ENCODE measurements at places on chromosomes 3 and 15. TPM values are rescaled to one million over a fixed set of nuclear protein-coding genes. Genes with fewer than 3 reads are reported as not detected.

TP63 gene
- not detected for total RNA-seq

CCR1 gene
- total RNA-seq: 3.8 TPM

KNL1 gene
- total RNA-seq: 3.6 TPM

CA12 gene
- not detected for total RNA-seq

FRMD5 gene
- total RNA-seq: not detected

SERPINI2 gene
- not detected for total RNA-seq

All from natural killer cell (primary cell).